ENCODE measurements at places on chromosomes 16 and 17.
A peak's percentile ranks its signal among the peaks of the same experiment; 100 is the strongest.

- peaks cover 8% of the 10 kb centered on the region for H3K36me3 ChIP-seq
- peaks cover 3% of the 10 kb centered on the region for H3K4me1 ChIP-seq
- peak overlapping the region; percentile 74 for H3K27ac ChIP-seq
Observed at GRCh38 chr16:4501071-4501478, 24.9 kb downstream of the HMOX2 start.

DNA sequence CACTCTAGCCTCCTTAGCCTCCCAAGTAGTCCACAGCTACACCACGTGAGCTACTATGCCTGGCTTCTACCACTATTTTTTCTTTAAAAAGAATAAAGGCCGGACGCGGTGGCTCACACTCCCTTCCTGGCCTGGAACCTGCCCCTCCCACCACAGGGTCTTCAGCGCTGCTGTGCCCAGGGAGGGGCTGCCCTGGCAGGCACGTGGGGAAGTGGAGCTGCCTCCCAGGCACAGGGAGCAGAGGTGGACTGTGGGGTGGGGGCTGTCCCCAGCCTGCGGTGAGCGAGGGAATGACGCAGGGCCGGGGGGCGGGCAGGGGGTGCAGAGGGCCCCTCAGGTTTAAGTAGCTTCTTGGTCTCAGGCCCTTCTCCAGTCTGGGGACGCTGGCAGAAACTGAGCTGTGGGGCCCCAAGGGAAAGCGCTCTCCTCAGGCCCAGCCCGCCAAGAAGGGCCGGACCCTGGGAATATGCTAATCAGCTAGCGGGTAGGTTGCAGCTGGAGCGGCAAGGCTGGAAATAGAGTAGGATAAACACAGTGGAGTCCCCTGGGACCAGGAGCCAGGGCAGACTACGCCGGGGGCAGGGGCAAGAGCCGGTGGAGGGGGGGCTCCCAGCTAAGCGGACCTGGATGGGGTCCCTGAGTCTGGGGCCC lies 46.8 kb downstream of the TIMM22 start:
- no peak for DNase-seq
- H3K27me3 ChIP-seq: no peaks in the 10 kb centered on the region
- peaks cover 49% of the 10 kb centered on the region for H3K4me1 ChIP-seq
- H3K4me3 ChIP-seq: no peak overlapping the region

DNA sequence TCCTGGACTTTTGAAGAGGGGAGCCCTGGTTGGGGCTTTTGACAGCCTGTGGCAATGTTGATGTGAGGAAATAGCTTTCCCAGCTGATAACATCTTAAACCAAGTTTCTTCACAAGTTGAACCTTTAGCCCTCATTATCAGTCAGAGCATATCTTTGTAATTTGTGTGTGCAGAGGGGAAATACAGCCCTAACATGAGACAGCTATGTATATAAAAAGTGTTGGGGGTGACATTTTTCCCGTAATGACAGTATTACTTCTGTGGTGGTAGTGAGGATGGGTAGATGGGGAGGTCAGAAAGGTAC lies 221.1 kb downstream of the FTO start:
- no peaks in the 10 kb centered on the region for H3K27me3 ChIP-seq
- no peaks in the 10 kb centered on the region for H3K36me3 ChIP-seq
- no peaks in the 10 kb centered on the region for H3K4me1 ChIP-seq
- no peak overlapping the region for H3K4me3 ChIP-seq

DNA sequence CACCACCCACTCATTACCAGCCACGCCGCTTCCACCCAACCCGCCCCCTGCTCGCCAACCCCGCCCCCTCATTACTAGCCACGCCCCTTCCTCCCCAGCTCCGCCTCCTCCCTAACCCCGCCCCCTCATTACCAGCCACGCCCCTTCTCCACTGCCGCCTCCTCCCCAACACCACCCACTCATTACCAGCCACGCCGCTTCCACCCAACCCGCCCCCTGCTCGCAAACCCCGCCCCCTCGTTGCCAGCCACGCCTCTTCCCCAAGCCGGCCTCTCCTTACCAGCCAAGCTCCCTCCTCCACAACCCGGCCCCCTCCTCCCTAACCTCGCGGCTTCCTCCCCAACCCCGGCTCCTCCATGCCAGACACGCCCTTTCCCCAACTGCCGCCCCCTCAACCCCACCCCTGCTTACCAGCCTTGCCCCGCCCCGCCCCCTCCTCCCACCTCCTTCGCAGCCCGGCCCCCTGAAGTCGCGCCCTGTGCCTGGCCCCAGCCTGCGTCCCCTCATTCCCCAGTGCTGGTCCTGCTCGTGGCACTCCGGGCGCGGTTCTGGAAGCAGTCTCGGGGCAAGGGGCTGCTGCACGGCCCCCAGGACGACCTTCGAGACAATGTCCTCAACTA lies 7.3 kb downstream of the SLC22A31 start:
- H3K4me3 ChIP-seq: no peak overlapping the region
- no peaks in the 10 kb centered on the region for H3K27me3 ChIP-seq
- peaks cover 5% of the 10 kb centered on the region for H3K4me1 ChIP-seq
- H3K27ac ChIP-seq: no peak overlapping the region
- no peak for DNase-seq

GRCh38 chr17:76727745-76728456 lies 1.3 kb downstream of the METTL23 start:
- peaks cover 37% of the 10 kb centered on the region for H3K36me3 ChIP-seq
- DNase-seq: no peak
- peaks cover 24% of the 10 kb centered on the region for H3K4me1 ChIP-seq

DNA sequence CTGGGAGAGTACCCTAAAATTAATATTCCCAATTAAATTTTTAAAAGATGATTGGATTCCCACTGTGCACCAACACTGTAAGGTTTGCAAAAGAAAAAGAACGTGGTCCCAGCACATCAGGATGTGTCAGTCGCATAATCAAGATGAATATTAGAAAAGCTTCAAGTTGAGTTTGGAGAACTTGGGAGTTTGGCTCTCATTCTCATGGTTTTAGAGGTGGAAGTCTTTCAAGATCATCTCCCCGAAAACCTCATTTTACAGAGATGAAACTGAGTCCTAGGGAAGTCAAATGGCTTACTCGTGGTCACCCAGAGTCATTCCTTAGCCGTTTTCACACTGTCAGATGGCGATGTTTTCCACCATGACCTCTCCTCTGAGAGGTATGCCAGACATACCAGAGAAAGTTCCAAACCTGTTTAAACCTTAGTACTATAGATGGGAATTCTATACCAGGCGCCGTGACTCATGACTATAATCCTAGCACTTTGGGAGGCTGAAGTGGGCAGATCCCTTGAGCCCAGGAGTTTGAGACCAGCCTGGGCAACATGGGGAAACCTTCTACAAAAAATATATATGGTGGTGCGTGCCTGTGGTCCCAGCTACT lies 1.2 kb downstream of the SEC14L1 start:
- H3K36me3 ChIP-seq: peaks cover 18% of the 10 kb centered on the region
- H3K27me3 ChIP-seq: no peaks in the 10 kb centered on the region
- peaks cover 19% of the 10 kb centered on the region for H3K4me1 ChIP-seq
- peak overlapping the region; percentile 92 for H3K4me3 ChIP-seq

DNA sequence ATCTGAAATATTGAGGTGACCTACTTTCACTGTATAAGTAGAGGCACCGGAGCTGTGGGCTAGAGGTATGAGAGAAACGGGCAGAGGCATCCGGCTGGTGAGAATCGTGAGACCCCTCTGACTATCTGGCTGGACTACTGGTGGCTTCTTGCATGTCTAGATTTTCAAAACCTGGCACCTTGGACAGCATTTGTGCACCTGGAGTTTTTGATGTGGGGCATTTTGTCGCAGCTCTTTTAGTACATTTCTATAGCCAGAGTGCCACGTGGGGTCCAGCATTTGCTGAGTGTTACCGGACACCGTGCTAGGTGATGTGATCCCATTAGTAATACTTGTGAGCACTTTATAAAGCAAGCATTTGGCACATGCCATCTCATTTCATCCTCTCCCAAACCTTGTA lies 32.6 kb upstream of the SHISA9 start:
- no peak overlapping the region for H3K4me3 ChIP-seq
- H3K27me3 ChIP-seq: no peaks in the 10 kb centered on the region
- no peaks in the 10 kb centered on the region for H3K4me1 ChIP-seq
- no peak for DNase-seq
- H3K36me3 ChIP-seq: no peaks in the 10 kb centered on the region

DNA sequence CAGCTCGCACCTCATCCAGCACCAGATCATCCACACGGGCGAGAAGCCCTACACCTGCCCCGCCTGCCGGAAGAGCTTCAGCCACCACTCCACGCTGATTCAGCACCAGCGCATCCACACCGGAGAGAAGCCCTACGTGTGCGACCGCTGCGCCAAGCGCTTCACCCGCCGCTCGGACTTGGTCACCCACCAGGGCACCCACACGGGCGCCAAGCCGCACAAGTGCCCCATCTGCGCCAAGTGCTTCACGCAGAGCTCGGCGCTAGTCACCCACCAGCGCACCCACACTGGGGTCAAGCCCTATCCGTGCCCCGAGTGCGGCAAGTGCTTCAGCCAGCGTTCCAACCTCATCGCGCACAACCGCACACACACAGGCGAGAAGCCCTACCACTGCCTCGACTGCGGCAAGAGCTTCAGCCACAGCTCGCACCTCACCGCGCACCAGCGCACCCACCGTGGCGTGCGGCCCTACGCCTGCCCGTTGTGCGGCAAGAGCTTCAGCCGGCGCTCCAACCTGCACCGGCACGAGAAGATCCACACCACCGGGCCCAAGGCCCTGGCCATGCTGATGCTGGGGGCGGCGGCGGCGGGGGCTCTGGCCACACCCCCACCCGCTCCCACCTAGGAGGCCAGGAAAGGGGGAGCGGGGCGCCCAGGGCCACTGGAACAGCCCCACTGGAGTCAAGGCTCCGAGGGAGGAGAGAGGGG lies 7.5 kb downstream of the ZNF205 start:
- no peaks in the 10 kb centered on the region for H3K27me3 ChIP-seq
- peaks cover 53% of the 10 kb centered on the region for H3K36me3 ChIP-seq
- DNase-seq: no peak
- H3K4me3 ChIP-seq: no peak overlapping the region

GRCh38 chr17:29665481-29665810 lies 42.7 kb upstream of the CORO6 start:
- no peak overlapping the region for H3K27ac ChIP-seq
- H3K4me3 ChIP-seq: no peak overlapping the region
- peaks cover 3% of the 10 kb centered on the region for H3K4me1 ChIP-seq
- no peak for DNase-seq
- no peaks in the 10 kb centered on the region for H3K27me3 ChIP-seq
- peaks cover 21% of the 10 kb centered on the region for H3K36me3 ChIP-seq
